HuH-7.5 (cell line): ENCODE measurements at places on chromosomes 7 and 10.

- no peak for DNase-seq
Observed at GRCh38 chr10:73855413-73855812, 18.9 kb downstream of the CAMK2G start.

DNA sequence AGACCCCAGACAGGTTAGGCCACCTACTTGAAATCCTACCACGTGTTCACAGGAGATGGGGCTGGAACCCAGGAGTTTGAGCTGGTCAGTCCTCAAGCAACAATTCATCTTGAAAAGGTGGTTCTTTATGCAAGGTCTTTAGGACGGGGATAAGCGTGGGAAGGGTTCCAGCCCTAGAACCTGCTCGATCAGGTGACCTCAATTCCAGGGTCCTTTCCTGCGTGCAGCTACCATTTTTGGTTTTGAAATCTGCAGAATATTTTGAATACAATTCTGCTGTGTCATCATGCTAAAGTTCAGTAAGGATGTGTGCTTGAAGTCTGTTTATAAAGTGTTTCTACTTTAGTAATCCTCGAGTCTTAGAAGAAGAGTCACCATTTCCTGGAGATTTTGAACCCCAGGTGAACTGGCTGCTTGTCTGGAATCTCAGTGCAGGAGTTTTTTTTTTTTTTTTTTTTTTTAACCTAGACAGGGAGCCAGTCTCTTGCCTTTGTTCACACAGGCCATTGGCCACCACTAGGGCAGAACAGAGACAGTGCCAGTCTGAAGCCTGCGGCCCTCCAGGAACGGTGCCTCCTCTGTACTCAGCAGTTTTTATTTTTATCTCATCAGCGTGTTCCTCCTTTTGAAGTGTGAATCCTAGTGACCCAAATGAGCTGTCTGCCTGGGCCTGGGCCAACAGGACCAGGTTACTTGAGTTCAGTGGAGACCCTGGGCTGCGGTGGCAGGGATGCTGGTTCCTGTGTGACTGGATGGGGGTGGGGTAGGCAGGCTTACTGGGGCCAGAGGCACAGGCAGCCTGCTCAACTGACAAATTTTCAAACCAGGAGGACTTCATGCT is 54.6 kb downstream of the EEPD1 start:
- DNase-seq: no peak

DNA sequence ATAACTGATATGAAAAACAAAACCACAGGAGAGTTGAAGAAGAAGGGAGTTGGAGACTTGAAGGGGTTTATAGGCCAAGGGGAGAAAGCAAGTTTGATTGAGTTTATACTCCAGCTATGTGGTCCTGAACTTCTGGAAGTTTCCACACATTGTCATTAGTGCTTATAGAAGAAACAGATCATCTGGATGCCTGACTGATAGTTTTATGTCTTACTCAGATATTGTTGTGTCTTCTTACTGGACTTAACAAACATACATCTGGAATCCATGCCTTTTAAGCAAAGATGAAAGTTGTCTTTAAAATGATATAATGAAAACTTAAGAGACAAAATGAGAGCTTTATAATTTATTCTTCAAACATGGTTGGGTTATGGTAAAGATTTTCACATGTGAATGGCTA is 101.3 kb upstream of the FZD8 start:
- no peak for DNase-seq

DNA sequence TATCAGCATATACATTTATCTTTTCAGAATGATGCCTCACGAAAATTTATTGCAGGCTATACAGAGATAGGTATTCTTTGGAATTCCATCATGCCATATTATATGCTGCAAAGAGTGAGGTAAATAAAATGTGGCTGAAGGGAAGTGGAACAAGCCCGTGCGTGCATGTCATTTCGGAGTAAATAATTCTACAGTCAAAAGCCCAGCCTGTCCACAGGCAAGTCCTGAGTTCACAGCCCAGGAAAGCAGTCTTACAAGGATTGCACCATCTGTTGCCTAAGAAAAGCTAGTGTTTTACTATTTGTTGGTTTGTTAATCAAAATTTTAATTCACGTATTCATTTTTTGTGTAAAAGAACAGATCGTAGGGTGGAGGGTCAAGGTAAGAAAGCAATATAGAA is 292.4 kb upstream of the AKR1E2 start:
- no peak for DNase-seq
